Regular cardiac myocyte (primary cell): ENCODE measurements at places on chromosomes 6 and 20. TPM values are rescaled to one million over a fixed set of nuclear protein-coding genes. Genes with fewer than 3 reads are reported as not detected.

RPS6KA2 gene
- 38.3 and 74.1 TPM in 2 replicates for total RNA-seq

GSTA3 gene
- not detected in 2 replicates for total RNA-seq

HECA gene
- total RNA-seq, result 16.3 and 27.3 TPM in 2 replicates

OR12D3 gene
- not detected in 2 replicates for total RNA-seq

CNBD2 gene
- total RNA-seq, result 1.7 and 2.7 TPM in 2 replicates

APCDD1L gene
- total RNA-seq, result 7.3 and 9.0 TPM in 2 replicates
